ENCODE measurements at places on chromosomes 5 and 9.
A peak's percentile ranks its signal among the peaks of the same experiment; 100 is the strongest.

DNA sequence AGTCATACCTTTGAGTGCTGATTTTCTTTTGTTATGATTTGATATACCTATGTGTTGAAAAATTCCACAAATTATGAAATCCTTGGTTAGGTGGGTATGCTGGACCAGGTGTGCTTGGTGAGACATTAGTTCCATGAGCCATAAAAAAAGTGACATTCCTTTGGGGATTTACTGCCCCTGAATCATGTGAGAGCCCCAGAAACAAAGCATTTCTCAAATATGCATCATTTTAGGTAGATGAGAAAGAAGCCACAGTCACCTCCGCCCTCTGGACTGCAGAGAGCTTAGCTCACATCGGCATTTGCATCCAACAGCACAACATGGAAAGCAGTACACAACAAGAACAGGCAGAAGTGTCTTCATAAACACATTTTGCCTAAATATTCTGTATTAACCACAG lies 55.3 kb downstream of the DAP start:
- DNase-seq = no peak

DNA sequence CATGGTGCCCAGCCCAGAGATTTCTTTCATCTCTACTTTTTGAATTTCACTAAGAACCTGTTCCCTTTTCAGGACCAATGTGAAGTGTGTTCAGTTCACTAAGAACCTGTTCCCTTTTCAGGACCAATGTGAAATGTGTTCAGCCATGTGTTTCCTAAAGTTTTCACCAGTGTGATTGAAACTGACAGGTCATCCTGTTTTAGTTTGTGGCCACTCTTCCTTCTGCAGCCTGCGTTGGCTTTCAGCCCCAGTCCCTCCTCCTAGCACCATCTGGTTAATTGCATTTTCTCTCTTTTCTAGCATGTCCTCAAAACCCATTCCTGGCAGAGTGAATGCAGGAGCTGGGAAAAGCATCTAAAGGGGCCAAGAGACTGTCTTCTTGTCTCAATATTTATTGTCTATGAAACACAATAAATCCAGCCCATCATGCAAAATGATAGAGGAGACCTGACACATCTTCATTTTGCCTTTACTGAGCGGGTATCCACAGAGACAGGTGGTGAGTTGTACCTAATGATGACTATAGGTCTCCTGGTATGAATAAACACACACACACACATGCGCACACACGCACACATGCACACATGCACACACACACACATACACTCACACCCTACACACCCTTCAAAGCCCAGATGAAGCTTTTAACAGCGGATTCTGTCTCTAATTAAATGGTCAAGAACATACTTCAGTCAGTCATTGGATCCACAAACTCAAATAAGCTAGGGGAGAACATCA lies 6.1 kb upstream of the PANK3 start:
- DNase-seq = no peak

- no peak for DNase-seq
Measured at GRCh38 chr5:108074626-108075025, 307.3 kb downstream of the FBXL17 start.

DNA sequence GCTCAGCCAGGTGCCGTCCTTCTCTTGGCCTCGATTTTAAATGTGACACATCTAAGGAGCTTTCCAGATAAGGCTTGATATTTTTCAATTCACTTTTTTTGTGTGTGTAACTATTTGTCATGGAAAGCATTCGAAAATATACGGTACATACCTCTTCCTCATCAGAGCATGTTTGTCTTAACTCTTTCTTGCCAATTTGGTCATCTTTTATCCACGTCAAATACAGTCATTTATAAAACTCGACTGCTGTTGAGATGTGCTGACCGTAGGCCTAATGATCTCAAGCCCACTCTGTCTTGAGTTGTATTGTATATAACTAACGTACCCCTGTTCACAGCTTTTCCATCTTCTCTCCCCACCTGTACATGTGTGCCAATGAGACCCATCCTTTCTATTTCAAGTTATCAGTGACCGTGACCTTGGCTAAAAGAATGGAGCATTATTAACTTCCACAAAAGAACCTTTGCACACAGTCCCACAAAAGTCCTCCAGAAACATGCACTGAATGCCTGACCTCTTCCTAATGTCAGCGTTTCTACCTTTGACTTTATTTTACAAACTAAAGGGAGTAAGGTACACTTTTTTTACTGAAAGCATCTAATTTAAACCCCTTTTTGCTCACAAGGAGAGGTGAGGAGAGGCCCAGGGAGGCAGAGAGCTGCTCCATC lies 61.6 kb downstream of the IPPK start:
- no peak for DNase-seq

- no peak for DNase-seq
Measured at GRCh38 chr5:107990881-107991810, 320.4 kb upstream of the EFNA5 start.

DNA sequence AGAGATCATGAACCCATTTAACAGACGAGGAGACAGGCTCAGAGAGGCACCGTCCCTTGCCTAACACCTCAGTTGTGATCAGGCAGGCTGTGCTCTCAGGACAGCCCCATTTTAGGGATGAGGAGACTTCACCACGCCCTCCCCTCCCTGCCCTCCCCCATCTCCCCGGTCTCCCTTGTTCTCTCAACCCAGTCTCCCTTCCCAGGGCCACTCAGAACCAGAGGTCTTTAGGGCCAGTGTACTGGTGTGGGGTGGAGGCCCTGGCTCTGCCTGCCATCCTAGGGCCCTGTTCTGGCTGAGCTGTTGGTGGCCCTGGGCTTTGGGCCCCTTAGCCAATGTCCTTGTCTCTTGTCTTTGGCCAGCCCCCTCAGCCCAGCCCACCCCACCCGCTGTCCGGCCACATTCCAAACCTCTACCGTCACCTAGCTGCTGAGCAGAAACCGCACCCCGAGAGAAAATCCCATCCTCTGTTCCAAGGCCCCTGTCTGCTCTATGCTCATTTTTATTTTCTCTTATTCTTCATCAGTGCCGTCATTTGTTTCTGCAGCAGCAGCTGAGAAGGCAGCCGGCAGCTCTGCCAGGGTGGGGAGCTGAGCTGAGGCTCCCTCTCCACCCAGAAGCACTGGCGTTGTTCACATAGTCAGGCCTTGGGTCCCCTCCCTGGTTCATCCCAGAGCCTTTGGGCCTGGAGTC lies 33.9 kb downstream of the OLFML2A start:
- DNase-seq = no peak

DNA sequence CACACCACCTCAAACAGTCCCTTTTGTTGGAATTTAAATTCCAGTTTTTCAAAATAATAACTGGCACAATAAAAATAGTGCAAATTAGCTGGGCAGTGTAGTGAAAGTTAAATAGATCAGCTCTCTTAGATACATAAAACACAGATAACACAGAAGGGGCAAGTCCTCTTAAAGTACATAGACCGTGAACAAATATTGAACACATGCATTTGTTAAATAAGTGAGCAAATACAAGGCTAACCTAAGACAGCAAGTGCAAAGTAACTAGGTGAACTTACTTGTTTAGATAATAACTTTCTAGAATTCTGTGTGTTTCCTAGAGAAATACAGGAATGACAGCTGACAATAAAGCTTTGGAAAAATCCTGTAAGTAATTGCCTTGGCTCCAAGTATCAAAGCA lies 280.1 kb downstream of the DOCK8 start:
- no peak for DNase-seq

- DNase-seq = no peak
Measured at GRCh38 chr5:36777105-36777757, 99.3 kb upstream of the NIPBL start.

DNA sequence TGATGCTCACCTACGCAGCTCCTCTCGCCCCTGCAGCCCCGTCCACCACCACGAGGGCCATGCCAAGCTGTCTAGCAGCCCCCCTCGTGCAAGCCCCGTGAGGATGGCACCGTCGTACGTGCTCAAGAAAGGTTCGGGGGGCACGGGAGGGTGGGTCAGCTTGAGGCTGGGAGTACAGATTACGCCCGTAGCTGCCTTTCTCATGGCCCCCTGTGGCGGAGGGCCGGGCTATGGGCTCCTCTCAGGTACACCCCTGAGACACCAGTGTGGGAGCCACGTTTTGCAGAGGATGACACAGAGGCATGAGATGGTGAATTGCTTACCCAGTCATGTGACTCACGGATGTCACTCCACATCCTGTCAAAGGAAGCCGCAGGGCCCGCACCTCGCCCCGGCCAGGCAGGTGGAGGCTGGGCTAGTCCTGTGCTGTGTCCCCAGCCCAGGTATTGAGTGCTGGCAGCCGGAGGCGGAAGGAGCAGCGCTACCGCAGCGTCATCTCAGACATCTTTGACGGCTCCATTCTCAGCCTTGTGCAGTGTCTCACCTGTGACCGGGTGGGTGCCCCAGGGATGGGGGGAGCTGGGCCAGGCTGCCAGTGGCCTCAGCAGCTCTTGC lies 33.7 kb downstream of the USP20 start:
- peak; percentile 67 for DNase-seq

- DNase-seq = no peak
Measured at GRCh38 chr9:15353892-15354291, 46.9 kb upstream of the TTC39B start.

DNA sequence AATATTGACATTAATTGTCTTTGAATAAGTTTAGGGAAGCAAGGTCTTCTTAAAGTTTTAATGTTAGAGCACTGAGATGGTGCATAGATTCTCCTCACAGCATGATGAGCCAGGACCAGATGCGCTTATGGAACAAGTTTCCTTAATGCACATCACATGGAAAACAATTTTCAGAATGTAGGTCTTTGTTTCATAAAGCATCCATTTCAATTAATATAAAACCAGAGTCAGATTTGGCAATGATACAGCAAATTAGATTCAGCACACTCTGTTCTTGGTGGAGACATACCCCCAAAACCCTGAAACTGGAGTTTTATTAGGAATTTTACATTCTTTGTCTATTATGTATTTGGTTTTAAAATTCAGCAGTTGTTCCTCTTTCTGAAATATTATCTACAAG lies 402.1 kb upstream of the SEMA6A start:
- DNase-seq = no peak

DNA sequence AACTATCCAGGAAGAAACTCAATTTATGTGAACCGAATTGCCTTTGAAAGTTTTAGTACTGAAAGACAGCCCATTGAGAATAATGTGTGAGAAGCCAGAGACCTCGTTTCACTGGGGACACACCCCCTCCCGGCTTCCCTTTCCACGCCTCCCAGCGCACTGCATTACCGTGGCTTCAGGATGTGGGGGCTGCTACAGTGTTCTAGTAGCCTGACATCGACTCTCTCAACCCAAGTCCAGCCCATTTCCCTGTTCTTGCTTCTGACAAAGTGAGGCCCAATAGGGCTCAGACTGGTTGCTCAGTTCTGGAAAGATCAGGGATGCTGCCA lies 3.5 kb downstream of the PAX5 start:
- DNase-seq = no peak

GRCh38 chr5:53487436-53487835 lies 7.0 kb downstream of the FST start:
- DNase-seq = no peak

- DNase-seq = no peak
Measured at GRCh38 chr9:126429190-126429589, 102.6 kb downstream of the MVB12B start.

GRCh38 chr5:14204785-14205321 lies 61.7 kb downstream of the TRIO start:
- DNase-seq = no peak

DNA sequence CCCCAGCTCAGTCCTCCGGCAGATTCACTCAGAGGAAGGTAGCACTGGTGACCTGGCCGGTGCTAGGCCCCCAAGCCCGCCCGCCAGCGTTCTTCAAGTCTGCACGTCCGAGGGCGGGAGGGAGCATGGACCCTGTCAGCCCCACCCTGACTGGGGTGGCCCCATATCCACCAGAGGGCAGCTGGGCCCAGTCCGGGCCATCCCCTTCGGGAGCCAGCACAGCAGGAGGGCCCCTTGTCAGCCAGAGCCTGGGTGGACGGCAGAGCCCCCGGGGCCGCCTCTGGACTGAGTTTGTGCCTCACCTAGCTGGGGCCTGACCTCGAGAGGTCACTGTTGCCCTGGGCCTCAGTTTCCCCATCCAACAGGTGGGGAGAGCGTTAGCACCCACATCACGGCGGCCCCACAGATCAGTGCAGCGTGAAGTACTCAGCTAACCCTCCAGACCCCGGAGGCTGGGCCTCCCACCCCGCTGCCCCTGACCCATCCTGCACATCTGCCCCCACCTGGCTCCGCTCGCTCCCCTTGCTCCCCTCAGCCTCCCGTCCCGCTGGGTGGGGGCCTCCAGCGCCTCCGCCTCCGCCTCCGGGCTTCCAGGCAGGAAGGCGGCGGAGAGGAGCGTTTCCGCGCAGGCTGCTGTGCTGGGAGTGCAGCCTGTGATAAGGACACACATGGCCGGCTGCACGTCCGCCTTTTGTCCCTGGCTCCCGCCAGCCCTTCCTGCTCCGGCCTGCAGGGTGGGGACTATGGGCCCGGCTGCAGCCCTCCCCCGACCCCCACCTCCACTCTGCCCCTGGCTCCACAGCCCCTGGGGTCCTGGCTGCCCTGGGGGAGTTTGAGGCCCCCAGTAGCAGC lies 16.6 kb upstream of the EGFL7 start:
- DNase-seq = no peak

Measured in stimulated activated CD4-positive, alpha-beta T cell treated with anti-CD3 and anti-CD28 coated beads, Interleukin-4, amount 100 ng/mL, for 48 hours (primary cell).